ENCODE measurements at places on chromosomes 3 and 15. TPM values are rescaled to one million over a fixed set of nuclear protein-coding genes. Genes with fewer than 3 reads are reported as not detected.

ARHGAP11A gene
- 18.5 TPM for total RNA-seq

SLC12A1 gene
- total RNA-seq, result not detected

GCSAM gene
- not detected for total RNA-seq

SH3GL3 gene
- total RNA-seq, result under 0.01 TPM

SPATA12 gene
- 0.18 TPM for total RNA-seq

CLEC3B gene
- 2.6 TPM for total RNA-seq

MNS1 gene
- 0.28 TPM for total RNA-seq

ATG7 gene
- 54.8 TPM for total RNA-seq

All from endothelial cell of coronary artery (primary cell).